ENCODE measurements at places on chromosomes 7 and 10.

DNA sequence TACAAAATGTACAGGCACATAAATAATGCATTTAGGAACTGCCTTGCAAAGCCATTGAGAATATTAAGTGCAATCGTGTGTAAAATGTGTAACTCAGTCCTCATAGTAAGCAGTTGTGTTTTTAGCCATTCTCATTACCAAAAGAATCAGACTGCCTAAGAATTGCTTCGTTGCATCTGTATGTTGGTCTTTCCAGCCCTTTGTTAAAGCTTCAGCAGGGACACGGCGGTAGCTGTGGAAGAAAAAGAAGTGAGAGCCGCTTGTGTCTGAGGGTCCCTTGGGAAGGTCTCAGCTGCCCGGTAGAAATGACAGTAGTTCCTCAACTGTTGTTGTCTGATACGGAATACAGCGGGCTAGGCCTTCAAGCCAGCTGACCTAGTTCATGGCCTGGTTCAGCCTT lies 22.8 kb upstream of the ACSL5 start:
- DNase-seq = no peak

DNA sequence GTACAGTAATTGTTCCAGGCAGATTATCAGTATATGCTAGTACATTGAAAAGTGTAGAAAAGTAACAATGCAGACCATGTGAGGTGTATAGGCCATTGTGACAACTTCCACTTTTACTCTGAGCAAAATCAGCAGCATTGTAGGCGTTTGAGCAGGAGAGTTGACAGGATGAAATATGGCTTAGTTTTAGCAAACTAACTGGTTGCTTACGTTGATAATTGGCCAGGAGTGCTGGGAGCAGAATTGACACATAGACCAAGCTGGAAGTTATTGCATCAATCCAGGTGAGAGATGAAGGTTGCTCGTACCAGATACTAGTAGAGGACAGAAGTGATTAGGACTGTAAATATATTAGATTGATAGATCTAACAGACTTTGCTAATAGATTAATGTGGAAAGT lies 46.0 kb downstream of the LCOR start:
- DNase-seq = no peak

DNA sequence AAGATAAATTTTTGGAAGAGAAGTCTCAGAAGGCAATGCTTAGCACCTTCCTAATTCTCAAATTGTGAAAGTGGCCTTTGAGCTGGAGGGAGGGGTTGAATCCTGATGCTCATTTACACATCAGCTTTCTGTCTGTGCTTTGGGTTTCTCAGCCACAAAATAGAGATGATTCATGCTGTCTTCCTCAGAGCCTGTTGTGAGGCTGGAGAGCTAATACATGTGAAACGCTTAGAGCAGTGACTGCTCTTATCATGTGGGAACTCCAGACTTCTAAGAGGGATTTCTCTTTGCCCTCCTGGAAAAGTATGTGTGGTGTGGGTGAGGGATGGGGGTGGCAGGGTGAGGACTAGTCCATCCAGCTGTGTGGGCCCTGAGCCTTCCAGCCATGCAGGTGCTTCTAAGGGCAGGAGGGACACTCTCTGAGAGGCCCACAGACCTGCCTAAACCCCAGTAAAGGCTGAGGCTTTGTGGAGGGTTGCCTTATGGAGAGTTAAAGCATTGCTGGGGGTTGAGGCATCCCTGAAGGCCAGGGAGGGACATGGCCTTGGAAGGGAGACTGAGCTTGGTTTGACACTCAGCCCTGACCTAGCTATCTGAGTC lies 4.8 kb upstream of the EVX1 start:
- DNase-seq = no peak

- DNase-seq = peak; percentile 67
These were observed 473 bp downstream of the ADCK2 start for GRCh38 chr7:140673063-140673773.

DNA sequence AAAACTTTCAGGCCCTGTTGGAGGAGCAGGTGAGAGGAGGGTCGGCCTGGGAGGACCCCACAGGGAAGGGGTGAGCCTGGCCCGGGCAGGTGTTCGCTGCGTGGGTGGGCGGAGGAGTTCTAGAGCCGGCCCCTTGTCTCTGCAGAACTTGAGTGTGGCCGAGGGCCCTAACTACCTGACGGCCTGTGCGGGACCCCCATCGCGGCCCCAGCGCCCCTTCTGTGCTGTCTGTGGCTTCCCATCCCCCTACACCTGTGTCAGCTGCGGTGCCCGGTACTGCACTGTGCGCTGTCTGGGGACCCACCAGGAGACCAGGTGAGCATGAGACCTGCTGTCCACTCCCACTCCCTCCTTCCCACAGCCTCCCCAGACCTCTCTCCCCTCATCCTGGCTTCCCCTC lies 5.6 kb downstream of the ZNHIT1 start:
- no peak for DNase-seq

- DNase-seq = no peak
These were observed 996 bp downstream of the ADAM12 start for GRCh38 chr10:126387041-126387921.

DNA sequence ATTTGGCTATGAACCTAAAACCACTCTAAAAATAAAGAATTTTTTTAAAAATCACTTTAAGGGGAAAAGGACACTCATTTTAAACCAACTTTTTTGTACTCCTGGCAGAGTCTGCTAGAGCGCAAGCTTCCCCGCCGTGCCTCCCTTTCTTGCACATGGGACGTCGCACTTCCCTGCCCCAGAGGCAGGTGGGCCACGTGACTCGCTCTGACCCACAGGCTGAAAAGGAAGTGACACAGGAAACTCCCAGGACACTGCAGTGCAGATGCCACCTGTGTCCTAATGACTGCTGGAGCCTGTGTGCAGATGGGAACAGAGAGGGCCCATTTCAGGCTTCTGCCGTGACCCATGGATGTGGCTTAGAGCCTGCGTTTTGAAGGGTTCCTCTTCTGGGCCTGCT lies 142.1 kb upstream of the LANCL2 start:
- no peak for DNase-seq

- no peak for DNase-seq
These were observed 12.7 kb upstream of the MACC1 start for GRCh38 chr7:20229646-20230500.

DNA sequence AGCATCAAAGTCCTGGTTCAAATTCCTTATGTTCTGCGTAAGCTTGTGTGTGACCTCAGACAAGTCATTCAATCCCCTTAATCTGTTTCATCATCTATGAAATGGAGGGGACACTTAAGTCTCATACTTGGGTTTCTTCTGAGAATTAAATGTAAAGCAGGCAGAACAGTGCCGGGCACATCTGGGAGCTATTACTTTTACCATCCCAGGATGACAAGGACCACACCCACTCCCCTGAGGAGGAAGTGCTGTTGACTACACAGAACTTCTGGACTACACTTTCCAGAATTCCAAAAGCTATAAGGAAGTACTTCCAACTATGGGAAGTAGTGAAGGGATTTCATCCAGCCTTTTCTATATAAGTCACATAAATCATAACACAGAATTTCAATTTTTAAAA lies 294.9 kb downstream of the IPMK start:
- no peak for DNase-seq

DNA sequence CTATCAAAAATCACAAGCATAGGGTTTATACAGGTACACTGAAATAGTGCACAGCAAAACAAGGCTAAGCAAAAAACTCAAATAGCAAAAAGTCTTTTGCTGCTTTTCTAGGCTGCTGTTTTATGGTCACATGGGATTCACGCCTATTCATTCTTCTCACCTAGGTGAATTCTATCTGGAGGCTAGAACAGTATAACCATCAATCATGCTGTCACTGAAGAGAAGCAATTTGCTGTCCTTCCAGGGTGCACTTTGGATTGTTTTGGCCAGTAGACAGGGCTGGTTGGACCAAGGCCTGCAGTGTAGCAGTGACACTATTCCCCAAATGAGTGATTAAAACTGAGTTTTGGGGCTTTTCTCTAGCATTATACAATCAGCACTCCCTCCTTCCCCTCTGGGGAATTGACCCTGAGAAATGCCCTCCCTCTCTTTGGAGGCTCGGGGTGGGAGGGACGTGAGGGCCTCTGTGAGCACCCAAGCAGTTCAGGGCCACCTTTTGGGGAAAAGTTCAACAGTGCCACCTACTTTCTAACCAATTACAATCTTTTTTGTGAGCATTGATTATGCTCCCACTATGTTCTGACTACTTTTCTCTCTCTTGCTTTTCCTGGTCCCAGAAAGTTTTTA lies 16.2 kb upstream of the SND1 start:
- DNase-seq = no peak

DNA sequence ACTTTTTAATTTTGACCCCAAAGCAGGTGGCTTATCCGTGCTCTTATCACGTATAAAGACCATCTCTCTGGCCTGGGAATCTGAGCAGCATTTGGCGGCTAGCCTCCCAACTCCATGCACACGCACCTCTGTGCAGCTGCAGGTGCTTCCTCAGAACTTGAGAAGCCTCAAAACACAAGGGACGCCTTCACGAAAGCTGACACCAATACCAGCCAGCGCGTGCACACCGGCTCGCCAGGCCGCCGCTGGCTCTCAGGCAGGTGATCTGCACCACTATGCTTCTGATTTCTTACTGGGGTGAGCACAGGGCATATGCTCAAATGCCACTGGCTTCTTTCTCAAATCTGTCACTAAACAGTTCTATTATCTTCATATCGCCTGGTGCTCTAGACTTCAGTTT lies 145.0 kb downstream of the PARD3 start:
- no peak for DNase-seq

DNA sequence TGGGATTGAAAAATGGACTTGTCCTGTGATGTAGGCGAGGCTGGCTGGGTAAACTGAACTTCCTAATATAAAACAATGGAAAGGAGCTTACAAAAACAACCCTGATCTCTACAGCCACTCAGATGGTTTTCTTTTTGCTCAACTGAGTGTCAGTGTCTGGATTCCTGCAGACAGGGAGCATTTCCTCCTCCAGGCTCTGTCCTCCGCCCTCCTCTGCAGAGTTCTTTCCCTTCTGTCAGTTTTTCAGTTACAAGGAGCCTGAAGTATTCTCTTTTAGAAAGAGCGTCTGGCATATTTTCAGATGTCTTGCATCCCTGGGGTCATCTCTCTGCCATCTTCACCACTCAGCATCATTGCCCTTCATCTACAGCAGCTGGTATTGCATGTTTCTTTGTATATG lies 50.0 kb upstream of the PITRM1 start:
- no peak for DNase-seq

- no peak for DNase-seq
These were observed 163.1 kb upstream of the HGF start for GRCh38 chr7:81932936-81933335.

- DNase-seq = no peak
These were observed 20.9 kb downstream of the GPR146 start for GRCh38 chr7:1065263-1065584.

DNA sequence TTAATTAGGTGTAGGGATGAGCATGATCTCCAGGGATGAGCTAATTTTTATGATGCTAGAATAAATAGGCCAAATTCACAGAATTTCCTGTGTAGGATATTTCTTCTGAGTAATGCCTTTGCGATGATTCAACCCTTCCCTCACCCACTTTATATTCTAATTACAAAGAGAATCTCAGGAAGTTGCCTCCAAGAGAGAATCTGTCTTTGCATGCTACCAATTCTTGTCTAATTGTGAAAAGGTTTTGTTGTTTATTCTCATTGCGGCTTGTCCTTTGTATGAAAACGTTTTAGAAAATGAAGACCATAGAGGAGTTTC lies 6.3 kb downstream of the C7orf57 start:
- no peak for DNase-seq

- DNase-seq = no peak
These were observed 5.7 kb downstream of the AUTS2 start for GRCh38 chr7:69603937-69604494.

DNA sequence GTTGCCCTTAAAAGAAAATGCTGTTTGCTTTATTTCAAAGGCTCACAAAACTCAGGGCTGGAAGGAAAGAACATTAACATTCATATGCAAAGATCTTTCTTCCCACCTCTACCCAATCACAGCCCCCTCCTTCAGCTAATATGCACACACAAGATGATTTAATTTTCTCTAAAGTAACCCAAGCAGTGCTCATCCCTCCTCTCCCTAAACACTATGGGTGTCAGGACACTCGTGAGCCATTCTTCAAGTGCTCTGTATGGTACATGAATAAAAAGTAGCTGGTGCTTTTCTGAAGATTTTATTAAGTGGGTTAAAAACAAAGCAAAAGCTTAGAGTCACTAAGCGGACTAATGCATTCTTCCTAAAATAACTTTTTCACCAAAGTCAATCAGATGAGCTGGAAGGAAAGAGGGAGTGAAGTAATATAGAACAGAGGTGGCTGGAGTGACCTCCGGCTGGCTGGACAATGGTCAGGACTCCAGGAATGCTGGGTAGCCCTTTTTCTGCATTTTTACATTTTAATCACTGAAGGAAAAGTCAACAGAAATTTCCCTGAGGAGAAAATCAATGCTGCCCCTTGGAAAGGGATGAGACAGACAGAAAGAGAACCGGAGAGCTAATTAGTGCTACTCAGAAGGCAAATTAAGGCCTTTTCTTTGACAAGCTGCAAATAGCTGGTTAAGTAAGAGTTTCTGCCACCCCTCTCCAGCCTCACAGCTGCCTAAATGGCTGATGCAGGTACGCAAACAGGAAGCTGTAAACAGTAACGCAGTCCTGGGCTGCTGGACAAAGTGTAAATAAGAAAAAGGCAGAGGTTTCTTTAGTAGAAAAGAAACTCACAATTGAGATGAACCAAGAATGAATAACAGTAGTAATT lies 6.6 kb downstream of the DGKI start:
- DNase-seq = peak; percentile 70

DNA sequence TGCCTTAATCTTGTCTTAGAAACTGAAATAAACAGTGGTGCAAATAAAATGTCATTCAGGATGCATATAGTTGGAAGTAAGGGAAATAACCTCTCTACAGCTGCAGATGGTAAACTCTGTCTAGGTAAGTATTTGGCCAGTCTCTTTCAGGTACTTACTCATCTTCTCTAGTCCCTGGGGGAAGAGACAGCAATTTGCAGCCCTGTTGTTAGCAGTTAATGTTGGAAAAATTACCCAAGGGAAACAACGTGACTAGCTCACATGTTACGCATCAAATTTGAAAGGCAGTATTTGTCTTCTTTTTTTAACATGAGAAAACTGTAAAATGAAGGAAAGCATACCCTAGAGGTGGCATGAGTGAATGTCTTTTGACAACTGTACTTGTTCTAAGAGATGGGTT lies 3.2 kb upstream of the HUS1 start:
- no peak for DNase-seq

DNA sequence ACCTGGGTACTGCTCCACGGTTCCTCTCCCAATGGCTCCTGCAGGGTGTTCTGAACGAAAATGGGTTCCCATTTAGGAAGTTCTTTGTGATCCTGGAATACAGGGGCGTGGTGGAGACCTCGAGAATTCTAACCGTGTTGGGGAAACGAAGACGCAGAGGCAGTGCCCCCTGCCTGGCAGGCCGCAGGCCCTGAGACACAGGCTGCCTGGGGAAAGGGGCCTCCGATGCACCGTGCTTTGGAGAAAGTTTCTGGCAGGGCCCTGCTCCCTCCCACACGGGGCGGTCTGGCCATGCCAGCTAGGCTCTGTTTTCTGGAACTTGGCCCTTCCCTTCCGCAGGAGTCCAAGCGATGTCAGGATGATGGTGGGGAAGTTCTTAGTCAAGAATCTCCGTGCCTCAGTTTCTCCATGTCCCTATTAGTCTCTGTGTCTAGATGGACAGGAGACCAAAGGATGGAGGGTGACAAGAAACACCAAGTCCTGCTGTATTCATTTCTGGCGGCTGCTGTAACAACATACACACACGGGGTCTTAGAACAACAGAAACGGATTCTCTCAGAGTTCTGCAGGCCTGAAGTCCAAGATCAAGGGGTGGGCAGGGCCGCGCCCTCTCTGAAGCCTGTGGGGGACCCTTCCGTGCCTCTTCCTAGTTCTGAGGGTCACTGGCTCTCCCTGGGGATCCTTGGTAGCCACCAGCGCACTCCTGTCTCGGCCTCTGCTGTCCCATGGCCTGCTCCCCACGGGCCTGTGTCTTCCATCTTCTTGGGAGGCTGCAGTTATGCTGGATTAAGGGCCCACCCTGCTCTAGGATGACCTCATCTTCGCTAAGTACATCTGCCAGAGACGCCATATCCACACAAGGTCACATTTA lies 27.7 kb downstream of the PRKAG2 start:
- DNase-seq = no peak
